ENCODE measurements at places on chromosomes 7 and 10.

DNA sequence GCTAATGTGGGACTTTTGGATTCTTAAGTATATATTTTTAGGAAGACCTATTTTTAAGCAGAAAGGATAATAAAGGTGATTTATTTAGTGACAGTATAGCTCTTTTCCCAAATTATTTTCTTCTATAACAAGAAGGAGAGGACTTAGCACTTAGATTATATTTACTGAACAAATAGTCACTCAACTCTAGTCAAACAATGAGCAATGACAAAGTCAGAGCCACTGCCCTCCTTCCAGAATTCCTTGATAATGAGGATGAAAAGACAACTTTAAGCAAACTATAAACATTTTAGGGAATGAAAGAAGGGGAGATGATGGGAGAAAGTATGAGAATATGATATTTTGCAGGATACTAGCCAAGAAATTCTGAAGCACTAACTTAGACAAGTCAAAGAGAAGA, 293.5 kb upstream of the YAE1 start:
- DNase-seq: no peak

DNA sequence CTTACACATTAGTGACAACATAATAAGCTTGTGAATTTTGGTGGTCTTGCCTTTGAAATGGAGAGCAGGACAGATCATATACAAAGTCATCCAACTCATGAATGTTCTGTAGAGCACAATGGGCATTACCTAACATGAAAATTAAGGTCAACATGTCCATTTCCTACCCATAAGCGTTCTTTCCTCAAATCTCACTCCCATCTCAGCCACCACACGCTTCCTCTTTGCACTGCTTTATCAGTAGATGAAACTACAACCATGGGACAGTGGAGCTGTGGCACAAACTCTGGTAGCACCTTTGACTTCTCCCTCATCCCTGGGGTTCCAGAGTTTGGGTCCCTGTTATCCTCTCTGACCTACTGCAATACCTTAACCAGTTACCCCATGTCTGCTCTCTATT, 2.2 kb downstream of the PON2 start:
- no peak for DNase-seq

DNA sequence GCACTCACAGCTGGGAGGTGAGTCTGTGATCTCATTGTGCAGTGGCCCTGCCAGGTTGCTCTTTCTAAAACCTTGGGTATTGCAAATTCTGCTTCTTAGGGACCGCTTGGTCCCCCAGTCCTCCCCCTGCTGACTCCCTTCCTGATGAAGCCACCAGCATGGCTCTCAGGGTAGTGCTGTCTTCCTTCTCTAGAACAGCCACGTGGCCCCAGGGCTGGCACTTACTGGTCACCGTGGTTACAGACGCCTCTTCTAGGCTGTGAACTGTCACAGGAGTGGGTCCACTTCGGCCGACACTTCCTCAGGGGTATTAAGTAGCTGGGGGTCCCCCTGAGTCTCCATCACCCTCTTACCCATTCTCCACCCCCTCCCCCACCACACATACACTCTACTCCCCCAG, 2.7 kb upstream of the HTRA1 start:
- DNase-seq: no peak

- DNase-seq: no peak
These were observed 49.0 kb downstream of the LAMB1 start for GRCh38 chr7:107953924-107954303.

DNA sequence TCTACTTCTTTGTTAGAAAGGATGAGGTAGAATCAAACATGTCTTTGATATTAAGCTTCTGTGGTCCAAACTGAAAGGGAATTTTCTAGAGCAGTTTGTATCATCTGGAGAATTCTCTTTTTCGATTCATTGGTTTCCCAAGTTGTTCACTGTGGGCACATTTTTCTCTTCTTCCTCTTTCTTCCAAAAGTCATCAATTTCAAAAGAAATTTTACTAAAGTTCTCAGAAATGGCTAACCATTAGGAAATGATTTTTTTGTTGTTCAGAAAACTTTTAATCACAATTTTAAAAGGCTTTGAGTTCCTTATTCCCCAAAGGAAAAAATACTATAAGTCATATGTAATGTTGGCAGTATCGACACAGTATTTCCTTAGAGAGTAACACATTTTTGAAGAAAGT, 28.3 kb upstream of the CCDC6 start:
- no peak for DNase-seq

DNA sequence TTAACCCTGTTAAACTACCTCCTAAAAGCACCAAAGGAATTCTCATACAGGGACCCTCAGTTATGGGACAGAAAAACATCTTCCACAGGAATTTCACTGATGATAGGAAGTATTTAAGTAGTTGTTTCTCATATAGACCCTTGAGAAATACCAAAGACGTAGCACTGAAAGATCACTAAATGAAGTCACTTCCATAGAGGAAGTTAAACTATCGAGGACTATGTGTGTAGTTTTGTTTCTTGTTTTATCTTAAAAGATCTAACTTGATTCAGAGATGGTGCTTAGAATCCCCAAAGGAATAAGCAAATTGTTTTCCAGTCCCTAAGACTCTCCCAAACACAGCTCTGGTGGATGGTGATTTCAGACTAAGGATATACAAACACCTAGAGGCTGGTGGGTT, 94.8 kb upstream of the AFAP1L2 start:
- DNase-seq: no peak

GRCh38 chr7:79401254-79401653, 52.2 kb downstream of the MAGI2 start:
- DNase-seq: no peak

- DNase-seq: no peak
These were observed 6.3 kb downstream of the KLF6 start for GRCh38 chr10:3778692-3779157.

GRCh38 chr10:63375859-63376258, 89.9 kb downstream of the JMJD1C start:
- DNase-seq: no peak

GRCh38 chr10:86734207-86734988, 22.0 kb upstream of the BMPR1A start:
- no peak for DNase-seq

GRCh38 chr7:128270826-128271272, 29.8 kb downstream of the LEP start:
- DNase-seq: no peak

DNA sequence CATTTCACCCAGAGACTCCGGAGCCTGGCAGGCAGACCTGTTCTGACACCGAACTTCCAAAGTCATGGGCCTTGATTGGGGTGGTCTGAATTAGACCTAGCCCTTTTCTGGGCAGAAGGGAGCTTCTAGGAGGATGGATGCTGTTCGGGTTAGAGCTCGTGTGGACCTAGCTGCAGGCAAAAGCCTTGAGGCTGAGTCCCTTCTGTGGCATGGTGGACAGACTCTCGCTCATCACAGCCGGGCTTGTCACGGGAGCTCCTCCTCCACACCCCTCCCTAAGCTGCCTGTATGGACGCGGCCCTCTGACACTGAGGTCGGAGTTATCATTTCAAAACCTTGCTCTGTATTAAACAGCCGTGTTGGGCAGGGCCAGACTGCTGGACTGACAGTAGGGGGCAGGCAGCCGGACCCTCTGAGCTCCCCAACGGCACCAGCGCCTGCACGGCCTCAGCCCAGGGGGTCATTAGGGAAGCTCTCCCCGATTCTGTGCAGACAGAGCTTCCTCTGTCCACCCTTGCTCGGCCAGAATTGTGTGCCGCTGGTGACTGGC, 2.2 kb downstream of the IRF5 start:
- DNase-seq: no peak

GRCh38 chr10:15316145-15316544, 54.9 kb downstream of the FAM171A1 start:
- DNase-seq: no peak

GRCh38 chr7:151469281-151469680, 29.3 kb upstream of the CRYGN start:
- no peak for DNase-seq

DNA sequence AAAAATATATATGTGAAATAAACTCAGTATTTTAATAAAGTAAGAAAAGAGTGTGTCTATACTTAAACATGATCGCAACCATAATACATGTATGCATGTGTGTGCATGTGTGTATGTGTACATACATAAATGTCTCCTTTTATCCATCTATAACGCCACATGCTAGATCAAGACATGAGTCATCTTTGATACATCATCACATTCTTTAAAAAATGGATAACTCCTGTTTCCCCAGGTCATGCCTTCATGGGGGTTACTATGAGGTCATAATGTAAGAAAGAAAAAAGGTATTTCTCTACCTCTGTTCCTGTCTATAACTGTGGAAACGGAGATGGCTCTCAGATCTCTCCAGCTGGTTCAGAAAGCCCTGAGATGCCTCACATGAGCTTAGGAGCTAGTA, 41.2 kb downstream of the LSMEM1 start:
- no peak for DNase-seq

DNA sequence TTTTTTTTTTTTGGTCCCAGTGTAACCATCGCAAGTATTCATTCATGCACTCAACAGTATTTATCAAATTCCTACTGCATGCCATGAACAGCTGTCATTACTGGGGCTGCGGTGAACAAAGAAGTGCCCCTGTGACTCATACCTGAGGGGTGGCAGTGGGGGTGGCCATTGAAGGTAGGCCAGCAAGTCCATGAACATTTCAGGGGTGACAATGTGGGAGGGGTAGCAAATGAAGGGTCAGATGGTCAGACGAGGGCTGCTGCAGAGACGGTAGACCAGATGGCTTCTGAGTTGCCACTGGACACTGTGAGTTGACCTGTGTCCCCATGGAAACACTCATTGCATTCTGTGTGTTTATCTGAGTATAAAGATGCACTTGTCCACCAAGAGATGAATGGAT, 92.5 kb upstream of the PITRM1 start:
- DNase-seq: no peak

DNA sequence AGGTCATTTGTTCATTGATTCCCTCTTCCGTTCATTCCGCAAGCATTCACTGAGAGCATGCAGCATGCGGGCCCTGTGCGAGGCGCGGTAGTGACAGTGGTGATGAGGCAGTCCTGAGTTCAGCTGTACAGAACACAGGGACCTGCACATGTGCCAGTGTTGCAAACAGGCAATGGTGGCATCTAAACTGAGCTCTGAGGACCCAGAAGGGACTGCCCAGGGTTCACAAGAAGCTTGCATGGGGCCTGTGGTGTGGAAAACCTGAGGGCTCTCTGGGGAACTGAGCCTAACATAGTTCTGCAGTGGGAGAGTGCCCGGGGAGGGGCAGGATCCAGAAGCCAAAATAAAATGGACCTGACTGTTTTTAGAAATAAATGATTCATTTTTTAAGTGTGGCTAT, 13.2 kb downstream of the ZNF488 start:
- no peak for DNase-seq

- DNase-seq: no peak
These were observed 51.2 kb upstream of the PALS2 start for GRCh38 chr7:24521917-24522623.

- no peak for DNase-seq
These were observed 115.5 kb downstream of the PHTF2 start for GRCh38 chr7:77913977-77914607.

GRCh38 chr10:78844960-78845607, 223.7 kb upstream of the ZMIZ1 start:
- DNase-seq: no peak

DNA sequence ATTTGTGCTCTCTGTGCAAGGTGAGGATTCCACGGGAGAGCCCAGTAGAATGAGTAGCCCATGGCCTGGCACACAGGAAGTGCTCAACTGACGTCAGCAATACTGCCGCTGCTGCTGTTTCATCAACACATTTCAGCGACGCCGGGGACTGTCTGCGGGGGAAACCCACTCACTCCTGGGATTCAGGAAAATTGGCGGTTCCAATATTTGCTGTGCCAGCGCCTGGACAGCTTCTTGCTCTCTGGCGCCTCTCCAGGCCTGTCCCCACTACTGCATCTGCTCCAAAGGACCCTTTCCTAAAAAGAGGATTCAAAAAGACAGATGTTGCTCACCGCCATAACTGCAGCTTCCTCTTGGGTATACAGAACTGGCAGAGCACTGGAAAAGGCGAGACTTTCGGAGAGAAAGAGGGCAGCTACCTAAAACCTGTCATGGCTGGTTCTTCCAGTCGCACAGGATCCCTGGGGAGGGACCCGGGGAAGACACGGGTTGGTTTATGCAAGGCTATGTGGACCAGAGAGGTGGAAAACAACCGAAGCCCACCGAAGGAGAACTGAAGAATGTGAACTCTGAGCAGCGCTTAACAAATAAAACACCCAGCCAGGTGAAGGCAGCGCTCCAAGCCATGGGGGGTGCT, 39.7 kb upstream of the ENO4 start:
- DNase-seq: no peak

DNA sequence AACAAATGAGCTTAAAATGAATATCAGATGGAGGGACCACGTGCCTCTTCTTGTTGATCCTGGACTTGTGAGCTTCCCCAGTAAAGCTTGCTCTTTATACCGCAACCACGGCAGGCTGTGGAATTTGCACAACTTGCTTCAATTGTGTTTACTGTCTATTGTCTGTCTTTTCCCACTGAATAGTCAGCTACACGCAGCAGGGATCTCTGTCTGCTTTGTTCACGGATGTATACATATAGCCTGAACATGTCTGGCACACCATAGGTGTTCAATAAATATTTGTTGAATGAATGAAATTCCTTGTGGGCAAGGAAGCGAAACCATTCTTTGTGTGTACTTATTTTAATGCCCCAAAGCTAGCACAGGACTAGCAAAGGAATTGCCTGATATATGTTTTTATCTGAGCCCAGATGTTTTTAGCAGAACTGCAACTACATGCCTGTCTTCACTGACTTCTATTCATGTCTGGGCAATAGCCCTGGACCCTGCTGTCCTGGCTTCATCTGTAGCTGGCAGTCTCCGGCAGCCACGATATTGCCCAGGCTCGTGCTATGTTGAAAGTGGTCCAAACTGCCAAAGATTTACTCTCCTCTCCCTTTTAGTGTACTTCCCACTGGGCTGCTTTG, 29.9 kb upstream of the IFRD1 start:
- no peak for DNase-seq

GRCh38 chr7:97133159-97133558, 15.7 kb downstream of the SDHAF3 start:
- no peak for DNase-seq

DNA sequence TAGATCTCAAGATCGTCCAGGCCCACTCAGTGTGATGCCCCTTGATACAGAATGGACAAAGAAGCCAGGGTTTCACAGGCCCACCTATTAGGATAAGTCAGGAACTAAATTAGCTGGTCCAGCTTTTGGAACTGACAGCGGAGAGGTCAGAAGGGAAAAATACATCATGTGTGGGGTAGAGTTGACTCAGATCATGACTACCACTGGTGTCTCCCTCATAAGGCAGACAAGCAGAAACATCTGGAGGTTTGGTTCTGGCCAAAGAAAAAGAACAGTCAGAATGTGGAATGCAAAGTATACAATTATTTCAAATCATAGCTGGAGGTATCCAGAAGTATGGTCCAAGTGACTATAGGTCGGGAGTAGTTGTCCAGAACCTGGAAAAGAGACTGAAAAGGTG, 621.1 kb upstream of the CELF2 start:
- DNase-seq: no peak

DNA sequence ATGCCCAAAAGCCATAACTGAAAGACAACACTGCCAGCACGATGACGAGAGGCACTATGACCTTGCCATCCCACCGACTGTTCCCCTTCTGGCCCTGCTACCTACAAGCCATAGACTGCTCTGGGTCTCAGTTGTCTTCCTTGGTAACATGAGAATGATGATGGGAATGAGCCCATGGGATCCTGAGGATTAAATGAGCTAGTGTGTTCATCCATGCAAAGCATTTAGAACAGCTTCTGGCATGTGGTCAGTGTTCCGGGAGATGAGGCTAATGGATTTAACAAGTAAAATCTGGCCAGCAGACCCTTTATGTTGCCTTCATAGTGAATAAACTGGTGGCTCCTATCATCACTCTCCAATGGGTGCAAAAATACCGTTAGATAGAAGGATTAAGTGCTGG, 62.4 kb upstream of the WDR11 start:
- no peak for DNase-seq

GRCh38 chr7:47690902-47691558, 109.1 kb upstream of the TNS3 start:
- DNase-seq: no peak
